CMK (cell line): ENCODE measurements at places on chromosomes 1 and 21.

DNA sequence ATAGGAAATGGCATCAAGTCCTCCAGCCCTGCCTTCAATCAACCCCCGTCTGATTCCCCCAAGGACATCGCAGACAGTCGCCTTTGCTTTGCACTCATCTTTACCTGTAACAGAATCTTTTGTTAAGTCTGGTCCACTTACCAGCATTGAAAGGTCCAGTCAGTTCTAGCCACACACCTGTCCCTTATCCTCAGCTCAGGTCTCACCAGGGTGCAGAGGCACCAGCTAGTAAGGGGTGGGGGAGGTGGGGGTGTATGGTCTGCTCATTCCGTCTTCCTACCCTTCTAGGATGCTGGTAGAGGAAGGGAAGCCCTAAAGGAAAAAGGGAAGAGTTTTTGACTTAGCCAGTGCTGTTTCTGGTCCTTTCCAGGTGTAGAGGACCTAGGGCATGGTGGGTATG lies 427.7 kb downstream of the MATN1 start:
- DNase-seq, result no peak

- no peak for DNase-seq
These were observed 7.7 kb upstream of the SLC26A9 start for GRCh38 chr1:205950826-205951549.

DNA sequence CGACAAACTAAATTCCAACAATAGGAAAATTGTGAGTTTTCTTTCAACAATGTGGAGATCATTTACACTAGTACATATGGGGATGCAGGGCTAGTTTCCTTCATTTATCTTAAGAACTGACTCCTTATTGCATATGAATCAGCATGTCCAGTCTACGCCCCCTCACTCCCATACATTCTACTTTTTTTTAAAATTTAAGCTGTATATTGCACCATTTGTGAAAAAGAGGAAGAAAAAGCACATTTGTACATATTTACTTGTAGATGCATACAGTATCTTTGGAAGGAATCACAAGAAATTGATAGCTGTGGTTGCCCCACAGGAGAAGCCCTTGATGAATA lies 15.9 kb downstream of the VPS26C start:
- DNase-seq, result no peak

- DNase-seq, result no peak
These were observed 46.3 kb upstream of the IRF2BP2 start for GRCh38 chr1:234656070-234656895.

GRCh38 chr1:37123276-37124115 lies 89.2 kb upstream of the GRIK3 start:
- DNase-seq, result no peak
